ENCODE measurements at places on chromosomes 6 and 20. TPM values are rescaled to one million over a fixed set of nuclear protein-coding genes. Genes with fewer than 3 reads are reported as not detected.

The KCNQ5 gene
- 7.8 TPM for total RNA-seq

The KIFC1 gene
- 5.0 TPM for total RNA-seq

The HNF4A gene
- not detected for total RNA-seq

The PAK5 gene
- total RNA-seq = 0.03 TPM

The FAM83B gene
- total RNA-seq = 0.03 TPM

The RPS6KA2 gene
- total RNA-seq = 110 TPM

The IL17A gene
- not detected for total RNA-seq

The PCED1A gene
- total RNA-seq = 24.8 TPM

The LY6G6D gene
- not detected for total RNA-seq

The FNDC11 gene
- 0.46 TPM for total RNA-seq

Measured in smooth muscle cell of the pulmonary artery (primary cell).